Gastrocnemius medialis (tissue), 4 donors: ENCODE measurements at places on chromosomes 6 and 20. TPM values are rescaled to one million over a fixed set of nuclear protein-coding genes. Genes with fewer than 3 reads are reported as not detected.

CST11 gene
- not detected for total RNA-seq

DNA sequence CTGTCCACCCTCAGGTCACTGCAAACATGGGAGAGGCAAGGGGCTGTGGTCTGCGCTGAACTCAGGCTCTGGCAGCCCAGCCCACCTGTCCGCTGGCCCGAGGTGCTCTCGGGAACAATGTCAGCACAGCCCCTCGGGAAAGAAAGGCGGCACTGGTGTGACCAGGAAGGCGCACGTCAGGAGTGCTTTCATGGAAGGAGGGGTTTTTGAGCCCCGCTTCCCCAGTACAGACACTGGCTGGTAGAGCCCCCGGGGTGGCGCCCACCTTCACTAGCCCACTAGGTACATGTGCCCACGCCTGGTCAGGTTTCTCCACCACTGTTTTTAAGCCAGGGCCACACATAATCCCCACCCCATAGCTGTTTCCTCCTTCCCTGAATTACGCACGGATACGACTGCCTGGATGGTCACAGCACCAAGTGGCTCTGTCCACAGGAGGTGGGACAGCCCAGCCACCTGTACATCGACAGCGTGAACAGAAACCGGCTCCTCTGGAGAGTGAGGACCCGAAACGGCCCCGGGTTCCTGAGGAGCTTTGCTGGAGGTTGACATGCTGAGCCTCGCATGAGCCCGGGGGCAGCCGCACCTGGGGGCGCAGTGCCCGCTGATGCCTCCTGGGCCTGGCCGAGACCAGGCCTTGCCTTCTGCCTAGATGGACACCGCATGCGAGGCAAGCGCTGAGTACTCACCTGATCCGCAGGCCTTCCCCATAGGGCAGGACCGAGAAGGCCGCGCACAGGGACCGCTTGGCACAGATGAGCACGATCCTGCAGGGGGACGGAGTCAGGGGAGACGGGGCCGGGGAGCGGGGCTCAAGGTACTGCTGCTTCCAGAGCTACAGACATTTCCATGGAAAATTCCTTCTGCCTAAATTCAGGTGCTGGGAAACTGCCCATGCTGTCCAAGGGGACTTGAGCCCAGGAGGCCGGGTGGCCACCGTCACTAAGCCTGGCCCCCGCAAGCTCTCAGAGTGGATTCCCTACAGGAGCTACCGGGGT, 7.6 kb downstream of the RPS21 start:
- no peak overlapping the region for H3K4me3 ChIP-seq
- no peaks in the 10 kb centered on the region for H3K27me3 ChIP-seq
- H3K27ac ChIP-seq, result no peak overlapping the region
- H3K36me3 ChIP-seq, result peaks cover 12% of the 10 kb centered on the region
- DNase-seq, result no peak

DNA sequence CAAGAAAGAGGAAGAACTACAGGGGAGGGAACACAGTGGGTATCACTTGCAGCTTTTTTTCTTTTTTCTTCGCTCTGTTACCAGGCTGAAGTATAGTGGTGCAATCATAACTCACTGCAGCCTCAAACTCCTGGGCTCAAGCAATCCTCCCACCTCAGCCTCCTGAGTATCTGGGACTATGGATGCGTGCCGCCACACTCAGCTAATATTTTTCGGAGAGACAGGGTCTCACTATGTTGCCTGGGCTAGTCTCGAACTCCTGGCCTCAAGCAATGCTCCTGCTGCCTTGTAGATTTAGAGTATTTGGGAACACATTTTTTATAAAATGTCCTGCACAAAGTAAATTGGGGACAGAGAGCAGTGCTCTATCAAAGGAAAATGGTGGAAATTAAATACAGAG, 28.3 kb downstream of the PARD6B start:
- DNase-seq, result no peak
- H3K27me3 ChIP-seq, result no peaks in the 10 kb centered on the region
- peaks cover 30% of the 10 kb centered on the region for H3K4me1 ChIP-seq
- no peaks in the 10 kb centered on the region for H3K36me3 ChIP-seq

DNA sequence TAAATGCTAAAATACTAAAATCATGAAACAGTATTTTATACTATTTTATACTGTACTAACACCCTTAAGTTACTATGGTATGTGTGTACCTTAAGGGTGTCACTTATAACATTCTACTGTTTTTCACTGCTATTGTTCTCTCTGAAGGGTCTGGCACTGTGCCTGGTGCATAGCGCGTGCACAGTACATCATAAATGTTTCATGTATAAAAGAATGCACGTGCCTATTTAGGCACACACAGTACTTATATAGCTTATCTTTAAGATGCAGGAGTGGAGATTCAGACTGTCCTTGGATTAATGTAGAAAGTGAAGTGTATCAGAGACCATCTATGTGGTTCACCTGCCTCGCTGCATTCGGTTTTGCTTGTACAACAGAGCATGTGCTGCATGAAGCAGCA, 64.0 kb upstream of the SGK1 start:
- DNase-seq, result no peak
- no peak overlapping the region for H3K4me3 ChIP-seq
- H3K27me3 ChIP-seq, result no peaks in the 10 kb centered on the region
- no peaks in the 10 kb centered on the region for H3K4me1 ChIP-seq
- no peaks in the 10 kb centered on the region for H3K36me3 ChIP-seq

GRCh38 chr6:39059496-39060310, 11.1 kb downstream of the GLP1R start:
- H3K4me1 ChIP-seq, result no peaks in the 10 kb centered on the region
- no peak overlapping the region for H3K27ac ChIP-seq
- no peaks in the 10 kb centered on the region for H3K27me3 ChIP-seq

DNA sequence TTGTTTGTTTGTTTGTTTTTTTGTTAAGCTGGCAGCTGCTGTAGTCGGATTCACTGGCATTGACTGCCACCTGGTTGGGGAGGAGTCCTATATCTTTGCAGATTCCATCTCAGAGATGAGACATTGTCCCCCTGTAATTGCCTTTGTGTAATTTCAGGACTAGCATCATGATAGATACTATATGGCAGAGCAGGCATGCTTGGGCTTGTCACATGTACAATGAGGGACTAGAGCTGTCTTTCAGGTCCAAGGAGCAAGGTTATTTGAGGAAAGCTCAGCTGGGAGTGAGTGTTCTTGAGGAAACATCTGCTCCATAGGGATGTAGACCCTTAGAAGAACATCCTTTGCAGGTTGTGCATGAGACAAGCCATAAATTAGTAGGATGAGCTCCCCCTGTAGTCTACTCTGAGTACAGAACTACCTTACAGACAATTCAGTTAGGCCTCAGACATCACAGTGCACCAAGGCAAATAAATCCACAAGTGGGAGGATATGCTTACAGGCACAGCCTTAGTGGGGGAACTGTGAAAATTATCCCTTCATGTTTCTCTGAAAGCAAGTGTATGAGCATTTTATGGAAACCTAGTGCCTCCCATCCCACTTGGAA, 62.1 kb downstream of the BMP2 start:
- DNase-seq, result no peak
- H3K27ac ChIP-seq, result no peak overlapping the region
- H3K36me3 ChIP-seq, result no peaks in the 10 kb centered on the region
- H3K4me1 ChIP-seq, result no peaks in the 10 kb centered on the region
- no peaks in the 10 kb centered on the region for H3K27me3 ChIP-seq

- H3K4me3 ChIP-seq, result no peak overlapping the region
- H3K4me1 ChIP-seq, result peaks cover 4% of the 10 kb centered on the region
- H3K27ac ChIP-seq, result no peak overlapping the region
- H3K36me3 ChIP-seq, result no peaks in the 10 kb centered on the region
- no peaks in the 10 kb centered on the region for H3K27me3 ChIP-seq
Observed at GRCh38 chr6:158571826-158572652, 12.1 kb downstream of the TMEM181 start.

- no peaks in the 10 kb centered on the region for H3K4me1 ChIP-seq
- no peaks in the 10 kb centered on the region for H3K27me3 ChIP-seq
- no peak for DNase-seq
- no peaks in the 10 kb centered on the region for H3K36me3 ChIP-seq
Observed at GRCh38 chr6:81621816-81622395, 130.6 kb downstream of the TENT5A start.

GPX5 gene
- total RNA-seq, result not detected

DNA sequence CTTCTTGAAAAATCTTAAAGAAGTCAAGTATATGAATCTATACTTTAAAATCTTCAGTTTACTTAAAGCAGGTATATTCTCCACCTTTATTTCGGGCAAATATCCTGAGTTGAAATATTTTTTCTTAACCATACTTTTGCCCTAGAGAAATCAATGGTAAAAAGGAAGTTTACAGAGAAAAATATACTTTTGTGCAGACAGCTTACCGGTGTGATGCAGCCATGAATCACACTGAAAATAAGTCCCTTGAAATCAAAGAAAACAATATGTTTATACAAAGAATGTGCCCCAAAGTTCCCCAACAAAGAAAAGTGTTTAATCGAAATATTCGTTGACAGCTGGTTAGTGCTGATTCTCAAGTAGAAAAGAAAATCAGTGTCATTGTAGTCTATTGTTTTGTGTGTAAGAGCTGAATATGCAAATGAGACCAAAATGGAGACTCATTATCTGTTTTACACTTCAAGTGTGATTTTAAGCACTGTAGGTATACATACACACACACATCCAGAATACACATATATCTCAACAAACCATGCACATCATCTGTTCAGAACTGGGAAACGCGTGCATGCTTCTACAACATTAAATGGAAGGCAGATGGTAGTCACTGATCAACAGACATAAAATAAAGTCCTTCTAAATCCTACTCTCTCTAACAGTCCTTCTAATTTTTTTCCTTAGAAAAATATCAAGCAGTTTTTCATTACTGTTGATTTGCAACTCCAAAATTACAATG, 73.3 kb downstream of the BTBD9 start:
- DNase-seq, result no peak
- H3K36me3 ChIP-seq, result no peaks in the 10 kb centered on the region
- no peak overlapping the region for H3K4me3 ChIP-seq
- H3K4me1 ChIP-seq, result peaks cover 9% of the 10 kb centered on the region
- no peak overlapping the region for H3K27ac ChIP-seq
- H3K27me3 ChIP-seq, result no peaks in the 10 kb centered on the region

CD83 gene
- total RNA-seq, result not detected

CENPB gene
- total RNA-seq, result 147 TPM

SLC18B1 gene
- 0.58 TPM for total RNA-seq

DNA sequence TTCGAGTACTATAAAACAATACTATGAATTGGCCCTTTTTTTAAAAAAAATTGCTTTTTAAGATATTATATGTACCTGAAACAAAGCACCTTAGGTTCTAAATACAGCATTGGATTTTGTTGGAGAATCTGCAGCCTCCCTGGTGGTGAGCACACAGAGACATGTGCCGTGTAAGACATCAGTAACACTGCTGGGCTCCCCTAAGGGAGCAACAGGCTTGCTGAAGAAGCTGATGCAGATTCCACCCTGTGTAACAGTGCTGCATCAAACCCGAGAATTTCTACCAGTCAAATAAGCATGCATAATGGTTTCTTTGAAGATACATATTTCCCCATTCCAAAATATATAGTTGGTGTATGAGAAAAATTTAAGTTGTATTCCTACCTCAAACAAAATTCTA, 17.4 kb downstream of the KIAA1586 start:
- DNase-seq, result no peak
- H3K4me3 ChIP-seq, result no peak overlapping the region
- H3K27ac ChIP-seq, result no peak overlapping the region
- H3K27me3 ChIP-seq, result no peaks in the 10 kb centered on the region
- H3K4me1 ChIP-seq, result no peaks in the 10 kb centered on the region
- no peaks in the 10 kb centered on the region for H3K36me3 ChIP-seq
